Peyer's patch (tissue), 4 donors: ENCODE measurements at places on chromosomes 12 and 14.
A peak's percentile ranks its signal among the peaks of the same experiment; 100 is the strongest.

DNA sequence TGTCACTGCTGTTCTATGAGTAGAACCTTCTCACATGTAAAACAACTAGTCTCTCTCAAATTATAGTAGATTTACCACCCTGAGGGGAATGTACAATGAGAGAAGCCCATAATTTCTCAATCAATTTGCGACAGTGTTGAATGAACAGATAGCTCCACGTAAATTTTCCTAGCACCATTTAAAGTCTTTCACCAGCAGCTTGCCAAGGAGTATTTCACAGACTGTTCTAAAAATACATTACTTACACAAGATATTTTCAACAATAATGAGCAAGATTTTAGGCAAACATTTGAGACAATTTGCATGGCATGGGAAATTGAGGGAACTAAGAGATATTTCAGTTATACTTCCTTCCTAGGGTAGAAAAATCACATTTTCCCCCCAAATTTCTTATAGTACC, 151.6 kb downstream of the KICS2 start:
- H3K36me3 ChIP-seq: no peaks in the 10 kb centered on the region
- no peaks in the 10 kb centered on the region for H3K27me3 ChIP-seq
- H3K4me1 ChIP-seq: no peaks in the 10 kb centered on the region

- no peak for DNase-seq
- H3K36me3 ChIP-seq: no peaks in the 10 kb centered on the region
- H3K27ac ChIP-seq: no peak overlapping the region
- no peaks in the 10 kb centered on the region for H3K27me3 ChIP-seq
- no peaks in the 10 kb centered on the region for H3K4me1 ChIP-seq
- no peak overlapping the region for H3K4me3 ChIP-seq
These were observed 37.8 kb upstream of the OR4E1 start for GRCh38 chr14:21711360-21711961.

GRCh38 chr12:108821407-108822397, 35.7 kb downstream of the SSH1 start:
- H3K27ac ChIP-seq: peak overlapping the region; percentile 0
- H3K4me1 ChIP-seq: no peaks in the 10 kb centered on the region
- no peak overlapping the region for H3K4me3 ChIP-seq
- DNase-seq: no peak

DNA sequence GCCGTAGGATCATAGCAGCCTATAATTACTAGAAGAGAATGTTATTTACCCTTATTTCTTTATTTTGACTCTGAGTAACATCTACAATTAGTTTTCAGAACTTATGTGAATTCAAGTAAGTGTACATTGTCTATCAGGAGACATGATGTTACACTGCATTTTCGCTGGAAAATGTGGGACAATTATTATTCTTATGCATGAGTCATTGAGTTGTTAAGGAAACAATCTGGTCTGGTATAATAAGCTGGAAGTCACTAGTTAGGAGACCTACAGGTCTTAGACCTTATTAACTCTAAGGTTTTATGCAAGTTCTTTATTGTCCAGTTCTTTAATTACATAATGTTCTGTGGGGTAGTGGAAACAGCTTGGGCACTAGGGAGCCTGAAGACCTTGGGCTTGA, 5.8 kb downstream of the KTN1 start:
- DNase-seq: no peak
- no peaks in the 10 kb centered on the region for H3K4me1 ChIP-seq
- H3K27me3 ChIP-seq: no peaks in the 10 kb centered on the region
- no peak overlapping the region for H3K4me3 ChIP-seq
- H3K36me3 ChIP-seq: no peaks in the 10 kb centered on the region
- no peak overlapping the region for H3K27ac ChIP-seq

- no peaks in the 10 kb centered on the region for H3K4me1 ChIP-seq
- no peak for DNase-seq
- no peak overlapping the region for H3K4me3 ChIP-seq
- H3K27ac ChIP-seq: no peak overlapping the region
- no peaks in the 10 kb centered on the region for H3K36me3 ChIP-seq
These were observed 334.5 kb downstream of the CACNA1C start for GRCh38 chr12:2387103-2387834.

GRCh38 chr12:23523339-23523738, 426.1 kb downstream of the SOX5 start:
- H3K27me3 ChIP-seq: no peaks in the 10 kb centered on the region
- no peak overlapping the region for H3K4me3 ChIP-seq

DNA sequence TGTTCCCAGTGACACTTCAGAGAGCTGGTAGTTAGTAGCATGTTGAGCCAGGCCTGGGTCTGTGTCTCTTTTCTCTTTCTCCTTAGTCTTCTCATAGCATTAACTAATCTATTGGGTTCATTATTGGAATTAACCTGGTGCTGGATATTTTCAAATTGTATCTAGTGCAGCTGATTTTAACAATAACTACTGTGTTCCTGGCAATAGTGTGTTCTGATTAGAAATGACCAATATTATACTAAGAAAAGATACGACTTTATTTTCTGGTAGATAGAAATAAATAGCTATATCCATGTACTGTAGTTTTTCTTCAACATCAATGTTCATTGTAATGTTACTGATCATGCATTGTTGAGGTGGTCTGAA, 3.0 kb downstream of the FOS start:
- DNase-seq: no peak
- peak overlapping the region; percentile 23 for H3K27ac ChIP-seq
- peaks cover 15% of the 10 kb centered on the region for H3K4me1 ChIP-seq
- peak overlapping the region; percentile 63 for H3K4me3 ChIP-seq
- no peaks in the 10 kb centered on the region for H3K36me3 ChIP-seq

DNA sequence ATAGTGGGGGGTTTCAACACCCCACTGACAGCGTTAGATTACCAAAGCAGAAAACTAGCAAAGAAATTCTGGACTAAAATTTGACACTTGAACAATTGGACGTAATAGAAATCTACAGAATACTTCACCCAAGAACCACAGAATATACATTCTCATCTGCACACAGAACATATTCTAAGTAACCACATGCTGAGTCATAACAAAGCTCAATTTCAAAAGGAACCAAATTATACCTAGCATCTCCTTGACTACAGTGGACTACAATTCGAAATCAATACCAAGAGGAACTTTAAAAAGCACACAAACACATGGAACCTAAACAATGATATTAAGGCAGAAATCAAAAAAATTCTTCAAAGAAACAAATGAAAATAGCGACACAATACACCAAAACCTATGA, 871.6 kb upstream of the MDGA2 start:
- H3K36me3 ChIP-seq: no peaks in the 10 kb centered on the region
- no peaks in the 10 kb centered on the region for H3K27me3 ChIP-seq
- no peak for DNase-seq
- no peak overlapping the region for H3K4me3 ChIP-seq

DNA sequence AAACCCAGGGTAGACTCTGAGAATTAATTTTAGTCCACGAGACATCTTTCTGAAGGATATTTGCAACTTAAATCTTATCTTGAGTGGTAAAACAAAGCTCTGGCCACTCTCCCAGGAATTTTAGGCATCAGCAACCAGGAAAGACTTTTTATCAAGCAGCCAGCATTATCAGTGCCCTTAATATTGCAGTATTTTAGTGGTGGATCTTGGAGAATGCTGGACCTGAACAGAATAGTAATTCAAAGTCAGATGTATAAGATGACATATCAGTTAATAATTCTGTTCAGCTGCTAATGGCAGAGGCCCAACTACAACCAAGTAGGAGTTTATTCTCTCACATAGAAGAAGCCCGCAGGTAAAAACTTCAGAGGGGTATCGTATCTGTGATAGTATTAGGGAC, 59.0 kb upstream of the CRY1 start:
- no peak overlapping the region for H3K27ac ChIP-seq
- no peak for DNase-seq
- H3K4me3 ChIP-seq: no peak overlapping the region
- no peaks in the 10 kb centered on the region for H3K4me1 ChIP-seq
- H3K27me3 ChIP-seq: no peaks in the 10 kb centered on the region
